ENCODE measurements at places on chromosomes 3 and 15. TPM values are rescaled to one million over a fixed set of nuclear protein-coding genes. Genes with fewer than 3 reads are reported as not detected.

DNAJA4 gene
- polyA plus RNA-seq: 0.32 TPM

SLC28A2 gene
- not detected for polyA plus RNA-seq

FETUB gene
- not detected for polyA plus RNA-seq

CMSS1 gene
- polyA plus RNA-seq: 12.5 TPM
